H9 (cell line): ENCODE measurements at places on chromosomes 16 and 17. TPM values are rescaled to one million over a fixed set of nuclear protein-coding genes. Genes with fewer than 3 reads are reported as not detected.

Gene DNAAF8
- 0.33 and 0.39 TPM in 2 replicates for total RNA-seq

Gene IL21R
- 0.07 and 0.11 TPM in 2 replicates for total RNA-seq

Gene LRRC37A
- 1.9 and 2.0 TPM in 2 replicates for total RNA-seq

Gene TMED6
- total RNA-seq, result 0.31 TPM in 1 of 2 replicates, not detected in the other

Gene INO80E
- 94.1 and 101 TPM in 2 replicates for total RNA-seq

GRCh38 chr17:9258115-9259015 is 237.1 kb downstream of the NTN1 start:
- DNase-seq, result no peak

- no peak for DNase-seq
Observed at GRCh38 chr17:33551911-33552310, 258.8 kb upstream of the ASIC2 start.

DNA sequence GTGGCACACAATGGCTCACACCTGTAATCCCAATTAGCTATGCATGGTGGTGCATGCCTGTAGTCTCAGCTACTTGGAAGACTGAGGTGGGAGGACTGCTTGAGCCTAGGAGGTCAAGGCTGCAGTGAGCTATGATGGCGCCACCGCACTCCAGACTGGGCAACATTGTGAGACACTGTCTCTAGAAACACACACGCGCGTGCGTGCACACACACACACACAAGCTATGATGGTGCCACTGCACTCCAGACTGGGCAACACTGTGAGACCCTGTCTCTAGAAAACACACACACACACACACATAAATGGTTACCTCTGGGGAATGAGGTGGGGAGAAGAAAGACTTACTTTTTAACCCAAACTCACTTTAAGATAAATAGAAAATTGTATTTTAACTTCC is 16.4 kb downstream of the FBXL20 start:
- DNase-seq, result no peak

- DNase-seq, result no peak
Observed at GRCh38 chr16:67170949-67171649, 761 bp downstream of the NOL3 start.
